ENCODE measurements at places on chromosomes 4 and X.

DNA sequence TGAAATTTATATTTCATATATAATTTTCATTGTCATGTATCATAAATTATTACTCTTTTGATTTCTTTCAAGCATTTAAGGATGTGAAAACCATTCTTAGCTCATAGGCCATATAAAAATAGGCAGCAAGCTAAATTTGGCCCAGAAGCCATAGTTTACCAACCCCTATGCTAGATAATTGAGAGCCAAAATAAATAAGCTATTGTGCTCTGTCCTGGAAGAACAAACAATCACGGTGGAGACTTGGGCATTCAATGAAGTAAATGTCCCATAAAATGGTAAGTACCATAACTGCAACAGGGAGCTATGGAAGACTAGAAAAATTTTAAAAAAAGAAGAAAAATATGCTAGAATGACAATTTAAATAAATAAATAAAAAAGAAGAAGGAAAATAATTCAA is 60.9 kb upstream of the PACRGL start:
- no peak for DNase-seq

DNA sequence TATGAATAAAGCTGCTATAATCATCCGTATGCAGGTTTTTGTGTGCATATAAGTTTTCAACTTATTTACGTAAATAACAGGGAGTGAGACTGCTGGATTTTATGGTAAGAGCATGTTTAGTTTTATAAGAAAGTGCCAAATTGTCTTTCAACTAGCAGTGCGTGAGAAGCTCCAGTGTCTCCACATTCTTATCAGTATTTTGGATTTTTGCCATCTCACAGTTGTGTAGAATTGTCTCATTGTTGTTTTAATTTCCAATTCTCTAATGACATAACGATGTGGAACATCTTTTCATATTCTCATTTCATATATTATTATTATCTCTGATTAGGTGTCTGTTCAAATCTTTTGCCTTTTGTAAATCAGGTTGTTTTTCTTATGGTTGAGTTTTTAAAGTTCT is 49.0 kb upstream of the WDR17 start:
- DNase-seq: no peak

DNA sequence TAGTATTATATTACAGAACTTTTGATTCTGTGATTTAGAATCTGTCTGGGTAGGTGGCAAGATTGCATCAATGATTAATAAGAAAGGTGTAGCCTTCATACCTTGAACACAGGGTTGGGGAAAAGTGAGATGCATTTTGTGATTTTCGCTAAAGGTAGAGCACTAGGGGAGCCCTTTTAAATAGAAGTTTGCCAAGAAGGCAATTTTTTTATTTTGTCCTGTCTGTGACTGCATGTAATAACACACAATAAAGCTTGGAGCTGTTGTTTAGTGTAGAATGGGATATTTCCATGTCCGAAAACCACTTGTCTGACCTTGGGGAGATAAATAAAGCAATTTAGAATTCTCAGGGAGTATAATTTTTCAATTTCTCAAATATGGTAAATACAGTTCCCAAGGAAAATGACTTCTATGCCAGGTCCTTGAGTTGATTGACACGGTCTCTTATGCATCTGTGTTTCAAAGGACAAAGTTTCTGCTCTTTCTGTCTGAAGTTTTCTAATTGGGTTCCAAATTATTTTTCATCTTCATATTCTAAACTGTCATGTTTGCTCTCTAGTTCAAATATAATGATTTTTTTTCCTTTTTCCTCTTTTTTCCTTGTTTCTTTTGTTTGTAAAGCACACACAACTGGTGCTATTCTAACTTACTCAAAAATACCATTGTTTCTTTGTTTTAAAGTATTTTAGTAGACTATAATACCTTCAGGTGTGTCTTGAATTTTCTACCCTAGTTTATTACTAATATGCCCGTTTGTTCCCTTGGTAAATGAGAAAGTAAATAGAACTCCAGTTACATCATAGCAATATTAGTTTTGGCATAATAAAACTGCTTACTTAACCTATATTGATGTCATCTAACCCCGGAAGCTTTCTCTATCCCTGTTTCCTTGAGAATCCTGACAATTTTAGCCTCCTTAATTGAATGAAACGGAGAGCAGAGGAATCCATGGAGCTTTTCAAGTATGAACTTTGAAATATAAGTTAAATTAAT is 87.8 kb upstream of the BMPR1B start:
- DNase-seq: no peak

- DNase-seq: peak; percentile 94
These were observed 30.5 kb upstream of the TCEAL4 start for GRCh38 chrX:103554687-103555424.

GRCh38 chr4:151990201-151990600 is 229.4 kb upstream of the GATB start:
- DNase-seq: no peak

Measured in eye (tissue), 1 donor.